ENCODE measurements at places on chromosomes 4 and X.

DNA sequence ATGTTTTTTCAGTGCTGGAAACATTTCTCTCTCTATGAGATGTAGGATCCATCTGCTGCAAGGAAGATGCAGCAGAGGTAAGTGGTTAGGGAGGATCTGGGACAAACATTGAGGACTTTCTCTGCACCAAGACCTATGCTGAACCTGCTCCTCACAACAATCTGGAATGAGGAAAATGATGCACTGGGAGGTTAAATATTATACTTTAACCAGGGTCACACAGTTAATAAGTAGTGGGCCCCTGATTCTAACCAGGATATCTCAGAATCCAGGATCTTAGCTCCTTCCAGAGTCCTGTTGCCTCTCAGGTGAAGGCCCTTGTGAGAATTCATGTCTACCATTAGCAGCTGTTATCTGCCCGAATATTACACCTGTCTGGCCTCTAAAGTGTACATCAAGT is 7.0 kb downstream of the CXCL9 start:
- DNase-seq: no peak

- peak; percentile 20 for DNase-seq
These were observed 2.1 kb upstream of the IL2 start for GRCh38 chr4:122458625-122459024.

DNA sequence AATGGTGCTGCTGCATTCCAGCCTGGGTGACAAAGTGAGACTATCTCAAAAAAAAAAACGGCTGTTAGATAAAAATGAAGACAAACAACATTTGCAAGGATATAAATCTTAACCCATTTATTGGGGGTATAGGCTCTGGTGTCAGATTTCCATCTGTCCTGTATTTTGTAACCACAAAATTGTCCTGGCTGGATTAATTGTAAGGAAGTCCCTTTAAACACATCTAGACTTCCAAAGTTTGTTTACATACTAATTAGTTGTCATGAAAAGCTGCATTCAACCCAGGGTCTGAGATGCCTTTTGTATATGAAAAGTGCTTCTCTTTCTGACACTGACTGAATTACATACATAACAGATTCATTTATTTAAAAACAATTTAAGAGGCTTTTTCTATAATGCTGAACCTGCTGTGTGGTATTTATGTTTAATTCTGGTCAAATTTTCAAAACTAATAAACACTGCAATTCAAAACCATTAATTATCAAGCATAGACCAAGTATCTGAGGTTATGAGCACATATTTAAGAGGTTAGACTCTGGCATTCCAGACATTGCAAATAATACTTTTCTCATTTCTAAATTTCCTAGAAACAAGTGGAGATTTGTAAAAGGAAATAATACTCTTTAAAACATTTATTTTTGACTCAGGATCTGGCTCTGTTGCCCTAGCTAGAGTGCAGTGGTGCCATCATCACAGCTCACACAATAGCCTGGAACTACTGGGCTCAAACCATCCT is 17.5 kb upstream of the UGDH start:
- DNase-seq: no peak

DNA sequence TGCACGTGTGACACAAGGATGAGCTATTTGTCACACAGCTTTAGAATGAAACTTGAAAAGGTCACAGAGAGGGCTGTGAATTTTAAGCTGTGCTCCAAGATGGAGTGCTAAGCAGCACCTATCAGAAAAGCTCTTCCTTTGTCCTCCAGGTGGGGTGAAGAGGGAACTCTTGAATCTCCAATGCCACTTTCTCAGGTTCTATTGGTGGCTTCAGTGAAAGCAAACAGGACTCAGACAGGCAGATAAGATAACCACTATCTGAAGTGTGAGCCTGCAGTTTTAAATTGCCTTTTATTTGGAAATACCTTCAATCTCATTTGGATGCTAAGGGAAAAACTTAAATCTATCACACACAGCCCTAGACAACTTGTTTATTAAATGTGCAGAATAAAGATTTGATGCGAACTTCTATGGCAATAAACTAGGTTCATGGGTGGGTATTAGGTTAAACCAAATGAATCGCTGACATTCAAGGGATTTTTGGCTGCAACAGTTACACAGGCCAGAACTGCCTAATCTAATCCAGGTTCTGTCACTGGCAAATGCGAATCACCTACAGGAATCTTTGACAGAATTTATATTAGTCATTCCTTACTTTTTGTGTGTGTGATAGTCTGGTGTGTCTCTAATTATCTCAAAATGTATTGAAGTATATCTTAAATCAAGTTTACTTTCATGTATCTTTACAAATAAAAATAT is 13.6 kb upstream of the PDGFRA start:
- no peak for DNase-seq

GRCh38 chr4:10973686-10974085 is 289.1 kb upstream of the CLNK start:
- DNase-seq: no peak

DNA sequence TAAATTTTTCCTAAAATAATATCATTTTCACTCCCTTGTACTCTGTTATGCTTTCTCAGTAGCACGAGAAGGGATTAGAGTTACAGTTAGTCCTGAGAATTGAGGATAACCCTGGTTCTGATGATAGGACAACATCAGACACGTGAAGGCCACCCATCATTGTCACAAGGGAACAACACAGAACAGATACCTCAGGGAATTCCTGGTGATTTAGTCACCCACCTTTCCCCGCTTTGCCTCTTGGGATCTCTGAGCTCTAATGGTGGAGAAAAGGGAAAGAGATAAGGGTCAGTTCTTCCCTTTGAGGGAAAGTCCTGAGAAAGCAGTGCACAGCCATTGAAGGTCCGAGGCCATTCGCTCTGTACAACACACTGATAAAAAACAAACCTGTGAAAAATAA is 112.3 kb upstream of the GALNT7 start:
- DNase-seq: no peak

- DNase-seq: peak; percentile 62
These were observed 108.3 kb upstream of the CAMK2D start for GRCh38 chr4:113869743-113870375.

GRCh38 chrX:79366873-79367749 is at the start of gene ITM2A:
ITM2A (minus strand) TSS chrX:79367334; CDS start chrX:79367215, 119 bp downstream.
- DNase-seq: peak; percentile 64

- DNase-seq: no peak
These were observed 44.6 kb upstream of the ADRA2C start for GRCh38 chr4:3721627-3722026.

DNA sequence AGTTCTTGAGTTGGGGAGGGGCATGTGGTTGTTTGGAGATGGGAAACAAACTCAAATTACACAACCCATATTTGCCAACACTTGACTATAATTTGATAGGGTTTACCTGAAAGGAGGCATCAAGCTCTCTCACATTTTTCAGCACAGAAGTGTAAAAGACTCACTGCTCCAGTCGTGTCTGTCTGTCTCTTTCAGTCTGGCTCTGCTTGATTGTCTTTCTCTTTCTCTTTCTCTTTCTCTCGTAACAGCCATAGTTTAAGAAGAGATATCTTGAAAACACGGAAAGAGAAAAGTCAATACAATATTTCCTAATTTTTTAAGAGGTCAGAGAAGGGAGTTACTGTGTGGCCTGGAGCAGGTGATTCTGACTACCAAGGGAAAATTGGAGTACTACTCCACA is 413.6 kb upstream of the CXorf51A start:
- no peak for DNase-seq

- DNase-seq: no peak
These were observed 738.6 kb downstream of the PCDH7 start for GRCh38 chr4:31458813-31459212.

- DNase-seq: no peak
These were observed 17.0 kb downstream of the SNCA start for GRCh38 chr4:89820010-89820409.

DNA sequence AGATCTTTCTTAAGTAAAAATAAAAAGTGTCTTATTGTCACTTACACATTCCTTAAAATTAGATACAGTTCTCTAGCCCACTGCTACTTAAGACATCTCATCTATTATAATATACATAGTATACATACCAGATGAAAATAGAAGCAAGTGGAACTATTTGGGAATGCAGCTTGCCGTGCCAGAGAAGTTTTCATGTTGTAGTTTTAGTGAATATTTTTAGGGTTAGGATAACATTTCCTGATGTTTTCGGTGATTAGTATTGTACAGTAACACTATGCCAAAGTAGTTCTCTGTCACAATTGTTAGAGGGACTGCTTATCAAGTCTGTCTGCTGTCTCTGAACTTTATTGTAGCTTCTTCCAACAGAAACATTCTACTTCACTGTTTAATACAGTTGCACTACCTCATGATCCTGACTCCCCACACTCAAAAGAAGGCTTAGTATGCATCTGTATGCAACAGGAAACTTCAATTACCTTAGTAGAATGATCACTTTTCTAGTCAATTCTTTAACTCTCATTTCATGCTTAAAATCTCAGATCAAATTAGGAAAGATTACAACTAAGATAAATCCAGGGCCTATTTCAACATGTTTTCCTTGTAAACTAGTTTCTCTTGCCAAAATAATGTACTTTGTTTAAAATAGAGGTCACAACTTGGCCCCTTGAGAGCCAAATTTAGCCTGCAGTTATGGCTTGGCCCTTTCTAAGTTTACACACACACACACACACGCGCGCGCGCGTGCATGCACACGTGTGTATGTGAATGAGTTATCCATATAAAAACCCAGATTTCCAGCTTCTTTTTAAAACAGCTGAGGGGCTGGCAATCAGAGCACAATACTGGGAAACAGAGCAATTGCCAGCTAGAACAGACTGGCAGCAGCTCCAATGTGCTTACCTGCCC is 42.3 kb upstream of the SRPX start:
- DNase-seq: no peak

GRCh38 chr4:129672941-129673340 is 577.0 kb downstream of the C4orf33 start:
- no peak for DNase-seq
